ENCODE measurements at places on chromosomes 2 and 18.

DNA sequence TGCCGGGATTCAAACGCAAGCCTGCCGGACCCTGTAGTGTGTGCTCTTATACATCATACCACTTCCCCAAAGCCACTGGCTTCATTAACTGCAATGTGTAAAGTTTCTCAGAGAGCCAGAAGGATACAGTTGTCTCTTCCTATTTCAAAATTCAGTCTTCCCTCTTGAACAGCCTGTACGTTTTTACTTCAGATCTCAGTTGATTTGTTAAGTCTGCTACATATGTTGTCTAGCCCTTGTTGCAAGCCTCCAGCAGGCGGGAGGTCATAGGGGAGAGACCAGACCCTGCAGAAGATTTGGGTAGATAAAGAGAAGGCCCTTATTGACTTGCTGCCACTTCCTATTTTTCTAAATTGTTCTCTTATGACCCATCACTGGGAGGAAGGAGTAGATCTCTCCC is 56.2 kb downstream of the ARHGEF33 start:
- DNase-seq, result no peak

GRCh38 chr2:36541891-36542595 is 55.9 kb downstream of the FEZ2 start:
- no peak for DNase-seq

GRCh38 chr2:45172142-45172541 is 162.9 kb upstream of the SIX2 start:
- no peak for DNase-seq

DNA sequence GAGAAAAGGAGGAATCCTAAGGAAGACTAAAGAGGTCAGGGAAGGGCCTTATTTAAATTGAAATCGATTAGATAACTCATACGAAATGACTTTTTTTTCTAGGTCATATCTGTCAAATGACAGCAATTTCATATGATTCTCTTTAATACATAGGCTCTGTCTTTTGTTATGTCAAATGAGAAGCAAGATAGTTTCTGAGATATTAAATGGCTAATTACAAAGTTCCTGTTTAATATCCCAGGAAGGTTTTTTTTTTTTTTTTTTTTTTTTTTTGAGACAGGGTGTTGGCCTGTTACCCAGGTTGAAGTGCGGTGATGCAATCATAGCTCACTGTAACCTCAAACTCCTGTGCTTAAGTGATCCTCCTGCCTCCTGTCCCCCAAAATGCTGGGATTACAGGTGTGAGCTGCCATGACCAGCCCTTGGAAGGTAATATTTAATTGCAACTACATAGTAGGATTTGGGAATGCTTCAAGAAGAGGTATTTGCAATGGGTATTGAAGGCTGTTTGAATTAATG is 48.0 kb upstream of the RMND5A start:
- DNase-seq, result no peak

DNA sequence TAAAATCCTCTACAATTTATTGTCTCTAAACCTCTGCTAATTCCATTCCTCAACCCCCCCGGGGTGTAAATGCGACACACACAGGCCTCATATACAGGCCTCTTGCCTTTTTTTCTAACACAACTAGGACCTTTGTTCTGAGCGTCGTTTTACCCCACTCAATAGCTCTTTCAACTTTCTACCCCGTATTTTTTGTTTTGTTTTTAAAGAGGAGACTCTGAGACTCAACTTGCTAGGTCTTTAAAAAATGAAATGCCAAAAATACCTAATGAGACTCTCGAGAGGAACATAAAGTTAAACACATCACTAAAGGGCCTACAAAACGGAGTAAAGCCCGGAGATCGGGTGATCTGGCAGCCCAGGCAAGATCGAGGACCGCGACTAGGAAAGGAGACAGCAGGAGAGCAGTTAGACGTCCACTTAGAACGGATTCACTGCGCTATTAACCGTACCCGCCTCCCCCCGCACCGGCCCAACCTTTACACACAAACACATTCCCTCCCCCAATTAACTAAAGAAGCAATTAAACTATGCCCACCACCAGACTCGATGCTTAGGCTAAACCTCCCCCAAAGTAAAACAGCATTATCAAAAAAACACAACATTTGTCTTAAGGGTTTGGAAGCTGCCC is 1.7 kb downstream of the TRIP12 start:
- no peak for DNase-seq

GRCh38 chr2:175035806-175036205 is 30.6 kb upstream of the CHN1 start:
- DNase-seq, result no peak

- no peak for DNase-seq
Observed at GRCh38 chr2:149858216-149858615, 270.6 kb upstream of the MMADHC start.

- DNase-seq, result no peak
Observed at GRCh38 chr2:223633656-223634055, 31.5 kb upstream of the SCG2 start.

- no peak for DNase-seq
Observed at GRCh38 chr2:96913117-96913397, 43.2 kb upstream of the SEMA4C start.

GRCh38 chr18:24462838-24463775 is 2.7 kb downstream of the HRH4 start:
- no peak for DNase-seq

GRCh38 chr2:65919550-65920188 is 487.3 kb upstream of the SPRED2 start:
- DNase-seq, result no peak

GRCh38 chr2:23734416-23734815 is 192.5 kb downstream of the ATAD2B start:
- no peak for DNase-seq

DNA sequence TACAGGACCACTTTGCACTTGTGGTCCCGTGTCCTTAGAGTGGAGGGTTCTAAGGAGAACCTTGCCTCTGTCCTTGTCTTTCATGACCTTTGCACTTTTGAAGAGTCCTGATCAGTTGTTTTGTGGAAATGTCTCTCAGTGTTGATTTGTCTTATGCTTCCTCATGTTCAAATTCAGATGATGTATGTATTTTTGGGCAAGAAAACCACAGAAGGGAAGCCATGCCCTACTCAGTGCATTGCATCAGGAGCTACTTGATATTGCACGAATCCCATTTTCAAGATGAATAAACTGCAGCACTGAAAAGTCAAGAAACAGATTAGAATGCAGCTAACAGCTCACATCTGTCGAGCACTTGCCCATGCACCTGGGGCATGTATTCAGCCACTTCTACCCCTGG is 152.2 kb downstream of the INHBB start:
- no peak for DNase-seq

GRCh38 chr2:234199996-234200395 is 149.5 kb downstream of the SPP2 start:
- DNase-seq, result no peak

- no peak for DNase-seq
Observed at GRCh38 chr2:14433946-14434495, 198.5 kb upstream of the LRATD1 start.

DNA sequence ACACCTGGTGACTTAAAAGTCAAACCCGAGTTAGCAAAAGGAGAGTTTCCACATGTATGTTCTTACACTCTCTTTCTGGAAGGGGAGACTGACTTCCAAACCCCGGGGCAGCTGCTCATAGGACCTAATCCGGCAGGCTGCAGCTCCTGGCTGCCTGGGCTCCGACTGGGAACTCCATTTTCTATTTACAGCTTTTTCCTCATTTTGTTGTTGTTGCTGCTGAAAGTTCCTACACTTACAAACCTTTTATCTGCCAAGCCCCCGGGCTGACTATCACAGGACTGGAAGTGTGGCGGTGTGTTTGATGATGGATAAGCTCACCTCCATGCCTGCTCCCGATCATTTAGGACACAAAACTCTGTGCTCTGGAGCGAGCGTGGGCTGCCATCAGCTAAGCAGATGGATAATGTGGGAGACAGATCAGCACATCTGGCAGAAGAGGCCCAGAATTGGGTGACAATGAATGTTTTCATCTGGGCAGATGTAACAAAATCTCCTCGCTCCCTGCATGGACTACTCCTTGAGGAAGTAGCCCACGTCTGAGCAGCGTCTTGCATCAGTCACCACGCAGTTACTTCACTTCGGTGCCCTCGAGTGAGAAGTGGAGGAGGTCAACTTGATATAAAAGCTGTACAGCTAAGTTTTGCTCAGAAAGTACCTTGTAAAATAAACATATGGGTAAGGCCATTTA is 114.4 kb upstream of the COPS8 start:
- DNase-seq, result no peak

GRCh38 chr2:63668466-63668865 is 79.7 kb downstream of the MDH1 start:
- no peak for DNase-seq

DNA sequence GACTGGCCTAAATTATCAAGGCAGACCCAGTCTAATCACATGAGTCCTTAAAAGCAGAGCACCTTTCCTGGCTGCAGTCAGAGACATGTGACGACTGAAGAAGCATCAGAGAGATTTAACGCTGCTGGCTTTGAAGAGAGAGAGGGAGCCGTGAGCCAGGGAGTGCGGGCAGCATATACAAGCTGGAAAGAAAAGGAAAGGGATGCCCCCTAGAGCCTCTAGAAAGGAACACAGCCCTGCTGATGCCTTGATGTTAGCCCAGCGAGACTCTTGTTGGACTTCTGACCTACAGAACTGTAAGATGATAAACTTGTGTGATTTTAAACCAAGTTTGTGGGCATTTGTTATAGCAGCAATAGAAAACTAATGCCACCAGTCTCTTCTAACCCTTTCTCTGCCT is 58.1 kb downstream of the HEATR5B start:
- DNase-seq, result no peak

GRCh38 chr2:41906338-41906725 is 141.5 kb upstream of the PKDCC start:
- DNase-seq, result no peak

- DNase-seq, result no peak
Observed at GRCh38 chr2:112917856-112918255, 6.9 kb downstream of the IL37 start.

- no peak for DNase-seq
Observed at GRCh38 chr2:101956465-101957438, 35.0 kb upstream of the IL1R2 start.

GRCh38 chr2:16031848-16032159 is 91.5 kb downstream of the MYCN start:
- no peak for DNase-seq

DNA sequence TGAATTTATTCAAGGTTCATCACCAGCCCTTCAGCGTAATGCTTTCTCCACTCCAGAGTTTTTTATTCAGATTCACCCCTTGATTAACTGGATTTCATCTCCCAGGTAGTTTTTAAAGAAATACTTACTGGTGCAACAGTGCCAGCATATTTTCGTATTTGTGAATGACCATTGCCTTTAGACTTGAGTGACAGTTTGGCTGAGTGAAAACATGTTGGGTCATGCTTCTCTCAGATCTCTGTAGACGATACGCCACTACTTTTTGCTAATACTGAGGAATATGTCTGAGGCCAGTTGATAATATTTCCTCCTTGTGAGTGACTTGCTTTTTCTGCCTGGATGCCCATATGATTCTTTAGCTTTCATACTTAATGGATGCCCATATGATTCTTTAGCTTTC is 51.5 kb downstream of the CYP26B1 start:
- DNase-seq, result no peak

DNA sequence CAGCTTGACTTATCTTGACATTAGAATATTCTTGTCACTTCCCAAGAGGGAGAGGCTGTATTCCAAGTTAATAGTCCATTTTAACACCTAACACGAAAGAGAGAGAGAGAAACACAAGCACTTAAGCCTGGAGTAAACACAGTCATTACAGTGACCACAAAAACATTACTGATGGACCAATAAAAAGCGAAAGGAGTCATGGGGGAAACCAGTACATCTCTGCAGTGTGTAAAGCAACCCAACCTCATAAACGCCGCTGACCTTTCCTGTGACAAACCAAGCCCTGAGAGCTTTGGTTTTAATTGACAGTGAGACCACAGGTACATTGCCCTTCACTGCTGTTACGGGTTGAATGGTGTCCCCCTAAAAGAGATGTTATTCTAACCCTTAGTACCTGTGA is 78.3 kb downstream of the SMAD4 start:
- no peak for DNase-seq

DNA sequence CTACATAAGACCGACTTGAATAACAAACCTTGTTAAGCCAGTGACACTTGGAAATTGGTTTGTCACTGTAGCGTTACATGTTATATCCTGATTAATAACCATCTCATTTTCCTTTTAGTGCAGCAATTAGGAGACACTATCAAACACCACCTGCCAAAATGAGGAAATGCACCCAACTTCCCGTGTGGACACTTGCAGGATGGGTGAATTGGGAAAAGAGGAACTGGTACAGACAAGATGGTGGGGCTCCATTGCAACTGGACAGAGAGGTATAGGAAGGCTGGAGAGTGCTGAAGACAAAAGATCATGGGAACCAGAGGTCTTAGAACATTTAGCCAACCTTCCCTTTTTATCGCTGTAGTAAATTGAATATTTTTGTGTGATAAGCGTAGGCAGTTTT is 816.3 kb upstream of the HS6ST1 start:
- DNase-seq, result no peak

DNA sequence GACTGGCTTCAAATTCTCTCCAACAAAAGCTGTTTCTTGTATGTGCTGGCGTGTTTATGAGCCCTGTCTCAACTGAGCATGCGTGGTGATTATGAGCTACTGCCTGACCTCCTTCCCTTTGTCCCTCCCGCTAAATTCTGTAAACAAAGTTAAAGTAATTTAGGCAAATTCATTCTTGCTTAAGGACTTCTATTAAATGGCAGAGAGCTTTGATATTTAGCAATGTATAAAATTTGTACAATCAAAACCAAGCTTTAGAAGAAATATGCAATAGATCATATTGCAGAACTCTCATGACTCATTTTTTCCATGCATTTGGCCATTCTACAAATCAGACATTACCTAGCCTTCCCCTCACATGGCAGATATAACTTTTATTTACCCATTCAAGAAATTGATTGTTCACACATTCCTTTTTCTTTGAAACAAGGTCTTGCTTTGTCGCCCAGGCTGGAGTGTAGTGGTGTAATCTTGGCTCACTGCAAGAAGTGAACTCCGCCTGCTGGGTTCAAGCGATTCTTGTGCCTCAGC is 18.2 kb downstream of the IGFBP2 start:
- no peak for DNase-seq

GRCh38 chr2:232328516-232329460 is 49.8 kb upstream of the ALPP start:
- no peak for DNase-seq

DNA sequence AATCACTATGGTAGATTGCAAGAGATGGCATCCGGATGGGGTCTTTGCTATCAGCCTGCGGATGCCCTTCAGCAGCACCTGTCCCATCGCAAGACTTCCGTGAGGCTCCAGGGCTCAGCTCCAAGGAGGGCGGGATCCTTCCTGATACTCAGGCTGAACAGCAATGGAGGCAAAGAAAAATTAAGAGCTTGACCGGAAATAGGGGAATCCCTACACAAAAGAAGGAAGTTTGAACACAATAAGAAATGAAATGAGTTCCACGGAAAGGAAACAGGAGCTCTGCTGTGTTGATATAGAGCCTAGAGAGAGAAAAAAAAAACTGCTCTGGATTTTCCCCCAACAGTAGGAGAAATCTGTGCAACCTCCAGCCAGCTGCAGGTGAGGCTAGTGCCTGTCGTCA is 91.9 kb downstream of the ARL4C start:
- no peak for DNase-seq

- DNase-seq, result no peak
Observed at GRCh38 chr2:46114996-46115395, 182.2 kb upstream of the EPAS1 start.

- DNase-seq, result no peak
Observed at GRCh38 chr2:38174646-38175423, 98.9 kb upstream of the CYP1B1 start.
